Stimulated activated CD4-positive, alpha-beta T cell treated with anti-CD3 and anti-CD28 coated beads, TNF-alpha, amount 100 ng/mL, for 24 hours (primary cell): ENCODE measurements at places on chromosomes 6 and 20.

- no peak for DNase-seq
These were observed 46.4 kb upstream of the DST start for GRCh38 chr6:56689114-56689513.

DNA sequence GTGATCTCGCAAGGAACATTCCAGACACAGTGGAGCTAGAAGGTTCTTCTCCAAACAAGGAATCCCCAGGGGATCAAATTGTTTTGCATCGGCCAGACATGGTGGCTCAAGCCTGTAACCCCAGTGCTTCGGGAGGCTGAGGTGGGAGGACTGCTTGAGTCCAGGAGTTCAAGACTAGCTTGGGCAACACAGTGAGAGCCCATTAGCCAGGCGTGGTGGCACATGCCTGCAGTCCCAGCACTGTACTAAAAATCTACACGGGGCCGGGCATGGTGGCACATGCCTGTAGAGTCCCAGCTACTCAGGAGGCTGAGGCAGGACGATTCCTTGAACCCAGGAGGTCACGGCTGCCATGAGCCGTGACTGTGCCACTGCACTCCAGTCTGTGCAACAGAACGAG, 15.3 kb downstream of the GMEB2 start:
- no peak for DNase-seq

GRCh38 chr20:31704225-31705119, 18.2 kb downstream of the BCL2L1 start:
- DNase-seq: no peak

DNA sequence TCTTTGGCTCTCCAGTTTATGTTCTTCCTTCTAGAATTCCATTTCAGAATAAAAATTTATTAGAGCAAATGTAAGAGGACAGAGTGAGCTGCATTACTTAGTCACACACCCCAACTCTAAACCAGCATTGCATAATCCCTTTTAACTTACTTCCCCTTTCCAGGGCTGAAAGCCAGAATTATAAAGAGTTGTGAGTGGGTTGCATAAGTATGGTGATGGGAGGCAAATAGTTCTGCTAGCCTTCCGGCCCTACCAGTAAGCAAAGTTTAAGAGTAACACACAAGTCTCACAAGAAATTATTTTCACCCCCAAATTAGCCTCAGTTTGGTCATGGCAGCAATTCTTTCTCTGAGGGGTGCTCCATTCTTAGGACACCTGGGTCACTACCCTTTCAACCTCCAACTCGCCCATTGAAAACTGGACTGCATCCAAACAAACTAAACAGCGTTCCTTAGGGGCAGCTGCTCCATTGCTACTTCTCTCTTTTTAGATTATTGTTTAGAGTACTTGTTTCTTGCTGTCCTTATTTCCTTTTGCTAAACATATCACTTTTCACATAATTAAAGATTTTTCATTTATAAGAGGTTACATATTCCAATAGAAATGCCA, 1.6 kb downstream of the KIAA0408 start:
- DNase-seq: no peak

- DNase-seq: no peak
These were observed 31.2 kb downstream of the PLCG1 start for GRCh38 chr20:41168281-41169161.

- no peak for DNase-seq
These were observed 16.7 kb downstream of the SCUBE3 start for GRCh38 chr6:35230498-35230897.

- no peak for DNase-seq
These were observed 953.7 kb downstream of the TFAP2A start for GRCh38 chr6:9461188-9461587.

DNA sequence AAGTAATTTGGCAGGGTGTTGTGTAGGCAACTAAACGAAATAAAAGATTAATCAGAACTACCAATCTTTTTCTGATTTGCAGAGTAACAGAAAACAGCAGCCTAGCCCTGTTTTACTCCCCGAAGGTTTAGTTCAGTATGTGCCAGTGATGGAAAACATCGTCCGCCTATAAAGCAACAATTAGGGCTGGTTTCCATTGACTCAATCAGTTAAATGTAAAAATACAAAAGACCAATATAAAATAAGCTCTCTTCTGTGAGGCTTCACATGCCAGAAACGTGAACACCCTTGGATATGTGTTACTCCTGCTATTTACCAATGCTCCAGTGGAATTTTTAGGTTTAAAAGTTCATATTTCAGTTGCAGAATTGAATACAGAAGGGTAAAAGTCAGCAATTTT, 210.5 kb upstream of the RSPO3 start:
- DNase-seq: no peak

DNA sequence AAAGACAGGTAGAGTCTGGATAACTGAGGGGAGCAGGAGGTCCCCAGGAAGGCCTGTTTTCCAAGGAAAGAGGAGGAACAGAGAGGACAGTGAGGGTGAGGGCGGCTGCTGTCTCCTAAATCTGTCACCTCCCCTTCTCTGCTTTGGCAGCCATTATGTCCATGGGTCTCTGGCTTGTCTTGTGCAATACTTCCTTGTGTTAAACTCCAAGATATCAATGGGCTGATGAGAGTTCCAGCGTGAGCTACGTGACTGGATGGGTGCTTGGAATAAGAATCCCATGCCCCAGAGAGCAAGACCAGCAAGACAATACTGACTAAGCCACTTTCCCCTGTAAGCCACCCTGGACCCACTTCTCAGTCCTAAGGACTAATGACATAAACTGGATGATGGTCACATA, 26.3 kb upstream of the DNAAF9 start:
- DNase-seq: no peak

- no peak for DNase-seq
These were observed 10.8 kb downstream of the CTSZ start for GRCh38 chr20:58996226-58996611.

DNA sequence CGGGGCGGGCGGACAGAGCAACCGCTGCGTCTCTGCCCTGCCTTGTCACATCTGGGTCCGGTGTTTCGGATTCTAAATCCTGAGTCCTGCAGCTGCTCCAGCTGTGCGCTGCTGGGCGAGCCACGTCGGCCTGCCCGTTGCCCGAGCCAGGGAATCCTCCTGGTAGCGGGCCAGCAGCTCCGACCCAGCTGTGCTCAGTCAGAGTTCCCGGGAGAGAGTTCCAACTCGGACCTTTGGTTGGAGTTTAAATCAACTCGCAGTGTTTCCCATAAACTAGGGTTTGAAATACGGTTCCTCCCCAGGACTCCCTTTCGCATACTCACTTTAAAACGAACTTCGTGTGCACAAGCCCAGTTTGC, 315 bp upstream of the PDE10A start:
- DNase-seq: no peak

DNA sequence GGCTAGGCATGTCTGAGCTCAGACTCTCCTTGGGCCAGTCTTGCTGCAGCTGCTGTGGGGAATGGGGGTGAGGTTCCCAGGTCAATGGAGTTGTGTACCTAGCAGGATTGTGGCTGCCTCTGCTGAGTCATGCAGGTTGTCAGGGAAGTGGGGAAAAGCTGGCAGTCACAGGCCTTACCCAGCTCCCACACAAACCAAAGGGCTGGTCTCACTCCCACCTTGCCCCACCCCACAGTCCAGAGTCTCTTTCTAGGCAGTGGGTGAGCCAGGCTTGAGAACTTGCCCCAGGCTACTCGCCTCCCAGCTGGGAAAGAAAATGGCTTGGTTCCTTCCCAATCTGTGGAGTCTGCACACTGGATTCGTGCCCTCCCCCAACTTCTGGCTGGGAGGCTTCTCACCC, 65.7 kb downstream of the SCP2D1 start:
- DNase-seq: no peak

GRCh38 chr20:26218301-26218700, 521.6 kb upstream of the ZNF337 start:
- no peak for DNase-seq

DNA sequence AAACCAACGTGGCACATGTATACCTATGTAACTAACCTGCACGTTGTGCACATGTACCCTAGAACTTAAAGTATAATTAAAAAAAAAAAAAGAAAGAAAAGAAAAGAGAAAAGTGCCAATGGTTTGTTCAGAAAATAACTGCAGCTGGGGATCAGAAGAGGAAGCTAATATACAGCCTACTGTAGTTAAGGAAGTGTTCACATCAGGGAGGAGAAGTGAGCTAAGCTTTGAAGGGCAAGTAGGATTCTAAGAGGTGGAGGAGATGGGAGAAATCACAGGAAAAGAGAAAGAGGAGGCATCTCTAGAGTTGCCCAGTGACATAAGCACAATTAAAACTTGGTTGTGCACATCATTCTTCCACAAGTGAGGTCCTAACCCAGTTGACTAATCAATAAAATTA, 214.4 kb upstream of the DTNBP1 start:
- DNase-seq: no peak

- DNase-seq: no peak
These were observed 12.6 kb upstream of the IRF4 start for GRCh38 chr6:378958-379409.

DNA sequence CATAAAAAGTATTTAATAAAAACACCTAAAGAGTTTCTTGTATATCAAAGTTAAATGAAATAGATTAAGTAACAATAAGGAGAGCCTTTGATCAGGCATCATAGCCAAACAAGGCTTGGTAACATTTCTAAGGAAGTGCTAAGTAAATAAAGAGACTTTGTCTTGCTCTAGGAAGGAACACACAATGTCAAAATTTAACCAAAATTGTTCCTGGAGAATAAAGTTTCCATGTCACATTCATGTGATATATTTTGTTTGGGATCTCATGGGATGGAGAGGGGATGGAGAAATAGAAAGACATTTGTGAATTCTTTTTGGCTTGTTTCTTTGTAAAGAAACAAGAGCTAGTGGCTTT, 201.9 kb upstream of the DTNBP1 start:
- no peak for DNase-seq

DNA sequence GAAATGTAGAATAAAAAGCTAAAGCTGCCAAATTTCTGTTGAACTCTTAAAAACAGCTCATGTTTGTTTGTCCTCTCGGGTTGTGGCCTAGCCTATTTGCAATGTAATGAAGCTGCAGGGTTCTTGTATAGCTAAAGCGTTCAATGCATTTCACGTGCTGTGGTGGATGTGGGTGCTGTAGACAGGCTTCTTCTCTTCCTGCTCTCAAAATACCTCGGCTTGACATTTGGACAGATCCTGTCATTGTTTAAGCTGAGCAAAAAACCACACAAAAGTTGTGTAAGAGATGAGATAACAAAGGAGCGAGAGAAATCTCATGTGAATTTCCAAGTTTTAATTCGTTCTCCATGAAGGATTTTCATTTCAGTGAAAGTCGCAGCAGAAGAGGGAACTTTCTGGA, 196.3 kb upstream of the UST start:
- no peak for DNase-seq

DNA sequence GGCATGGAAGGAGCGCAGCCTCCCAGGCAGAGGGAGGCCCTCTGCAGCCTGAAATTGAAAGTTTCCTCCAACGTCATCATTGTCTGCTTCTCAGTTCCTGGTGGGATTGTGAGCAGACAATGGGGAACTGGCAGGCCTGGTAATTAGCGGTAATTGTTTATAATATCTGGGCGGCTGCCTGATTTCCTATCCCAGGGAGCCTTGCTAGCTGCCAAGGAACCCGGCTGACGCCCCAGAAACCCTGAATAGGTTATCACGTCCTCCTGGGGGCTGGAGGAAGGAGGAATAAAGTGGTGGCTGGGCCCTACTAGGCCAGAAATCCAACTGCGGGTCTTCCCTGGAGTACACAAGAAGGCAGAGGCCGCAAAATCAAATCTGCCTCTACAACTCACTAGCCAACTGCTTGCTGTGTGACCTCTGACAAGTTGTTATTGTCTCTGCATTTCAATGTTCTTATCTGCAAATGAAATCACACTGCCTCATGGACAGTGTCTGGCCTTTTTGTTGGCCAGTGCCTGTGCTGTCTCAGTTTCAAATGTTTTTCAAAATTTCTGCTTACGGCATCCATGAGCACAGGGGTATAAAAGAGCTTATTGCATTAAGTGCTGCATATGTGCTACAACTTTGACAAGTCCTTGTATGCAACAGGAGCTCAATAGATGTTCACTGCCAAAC, 16.9 kb downstream of the KCNK15 start:
- no peak for DNase-seq

DNA sequence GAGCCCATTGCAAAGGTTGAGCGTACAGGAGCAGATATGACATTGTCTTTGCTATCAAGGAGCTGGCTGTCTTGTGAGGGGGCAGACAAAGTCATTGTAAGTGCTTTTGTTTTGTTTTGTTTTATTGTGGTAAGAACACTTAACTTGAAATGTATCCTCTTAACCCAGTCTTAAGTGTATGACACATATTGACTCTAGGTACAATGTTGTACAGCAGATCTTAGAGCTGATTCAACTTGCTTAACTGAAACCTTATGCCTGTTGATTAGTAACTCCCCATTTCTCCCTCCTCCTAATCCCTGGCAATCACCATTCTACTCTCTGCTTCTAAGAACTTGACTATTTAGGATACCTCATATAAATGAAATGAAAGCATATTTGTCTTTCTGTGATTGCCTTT, 429.0 kb downstream of the BMP2 start:
- no peak for DNase-seq

DNA sequence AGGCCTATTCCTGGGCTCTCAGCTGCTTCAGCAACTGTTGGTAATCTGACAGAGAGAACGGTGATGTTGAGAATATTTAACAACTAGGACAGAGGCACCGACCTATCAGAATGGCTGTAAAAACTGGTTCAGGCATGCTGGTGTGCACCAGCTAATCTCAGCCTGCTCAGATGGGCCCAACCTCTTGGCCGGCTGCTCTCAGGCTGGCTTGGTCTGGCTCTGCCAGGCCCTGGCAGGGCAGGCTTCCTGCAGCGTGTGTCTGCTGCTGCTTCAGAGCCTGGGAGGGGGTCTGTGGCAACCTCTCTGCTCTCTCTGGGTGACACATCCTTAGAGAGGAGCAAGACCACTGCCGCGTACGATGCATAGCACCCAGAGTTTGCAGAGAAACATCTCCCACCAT, 4.8 kb downstream of the SLC2A12 start:
- DNase-seq: no peak

DNA sequence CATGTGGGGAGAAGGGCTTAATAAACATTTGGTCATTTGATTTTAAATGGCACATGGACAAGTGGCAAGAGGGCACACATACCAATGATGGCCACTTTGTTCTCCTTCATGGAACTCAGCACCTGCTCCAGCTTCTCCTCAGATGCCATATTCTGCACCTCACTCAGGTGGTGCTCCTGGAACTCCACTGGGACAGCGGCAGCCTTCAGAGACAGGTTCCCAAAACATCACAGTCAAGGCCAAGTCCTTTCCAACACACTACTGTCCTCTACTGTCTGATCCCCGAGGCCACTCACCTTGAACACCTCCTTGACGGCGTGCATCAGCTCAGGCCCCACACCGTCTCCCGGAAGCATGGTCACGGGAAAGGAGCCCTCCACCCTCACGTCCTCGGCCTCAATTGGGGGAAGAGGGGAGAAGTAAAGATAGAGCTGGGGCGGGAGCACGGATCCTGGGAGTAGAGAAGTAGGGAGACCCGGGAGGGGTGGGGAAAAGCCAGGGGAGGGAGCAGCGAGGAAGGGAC, 591 bp downstream of the IDH3B start:
- no peak for DNase-seq
